ENCODE measurements at places on chromosomes 6 and 20. TPM values are rescaled to one million over a fixed set of nuclear protein-coding genes. Genes with fewer than 3 reads are reported as not detected.

FKBP1C gene
- total RNA-seq: 0.40 TPM

GPLD1 gene
- 1.0 TPM for total RNA-seq

LRP11 gene
- total RNA-seq: 17.4 TPM

CEP250 gene
- 12.3 TPM for total RNA-seq

OPN5 gene
- total RNA-seq: not detected

VSTM2L gene
- total RNA-seq: 17.0 TPM

CDSN gene
- not detected for total RNA-seq

CFB gene
- 5.5 TPM for total RNA-seq

OLIG3 gene
- not detected for total RNA-seq

AKAP7 gene
- 10.3 TPM for total RNA-seq

BCAS4 gene
- 2.6 TPM for total RNA-seq

ADGB gene
- total RNA-seq: not detected

DOK5 gene
- 2.9 TPM for total RNA-seq

ZSCAN12 gene
- 1.9 TPM for total RNA-seq

MUCL3 gene
- total RNA-seq: not detected

DYNLRB1 gene
- total RNA-seq: 148 TPM

SLCO4A1 gene
- total RNA-seq: 12.1 TPM

HSP90AB1 gene
- 853 TPM for total RNA-seq

SPATA25 gene
- total RNA-seq: 1.7 TPM

MYT1 gene
- total RNA-seq: 0.40 TPM

LY86 gene
- 0.89 TPM for total RNA-seq

TP53INP2 gene
- total RNA-seq: 108 TPM

RSPH4A gene
- not detected for total RNA-seq

MUC21 gene
- total RNA-seq: not detected
